ENCODE measurements at places on chromosomes 2 and 18.
A peak's percentile ranks its signal among the peaks of the same experiment; 100 is the strongest.

GRCh38 chr2:65525616-65526231 lies 93.3 kb upstream of the SPRED2 start:
- no peak overlapping the region for H3K27ac ChIP-seq
- H3K4me3 ChIP-seq, result no peak overlapping the region
- H3K36me3 ChIP-seq, result no peaks in the 10 kb centered on the region
- no peaks in the 10 kb centered on the region for H3K27me3 ChIP-seq
- DNase-seq, result no peak

DNA sequence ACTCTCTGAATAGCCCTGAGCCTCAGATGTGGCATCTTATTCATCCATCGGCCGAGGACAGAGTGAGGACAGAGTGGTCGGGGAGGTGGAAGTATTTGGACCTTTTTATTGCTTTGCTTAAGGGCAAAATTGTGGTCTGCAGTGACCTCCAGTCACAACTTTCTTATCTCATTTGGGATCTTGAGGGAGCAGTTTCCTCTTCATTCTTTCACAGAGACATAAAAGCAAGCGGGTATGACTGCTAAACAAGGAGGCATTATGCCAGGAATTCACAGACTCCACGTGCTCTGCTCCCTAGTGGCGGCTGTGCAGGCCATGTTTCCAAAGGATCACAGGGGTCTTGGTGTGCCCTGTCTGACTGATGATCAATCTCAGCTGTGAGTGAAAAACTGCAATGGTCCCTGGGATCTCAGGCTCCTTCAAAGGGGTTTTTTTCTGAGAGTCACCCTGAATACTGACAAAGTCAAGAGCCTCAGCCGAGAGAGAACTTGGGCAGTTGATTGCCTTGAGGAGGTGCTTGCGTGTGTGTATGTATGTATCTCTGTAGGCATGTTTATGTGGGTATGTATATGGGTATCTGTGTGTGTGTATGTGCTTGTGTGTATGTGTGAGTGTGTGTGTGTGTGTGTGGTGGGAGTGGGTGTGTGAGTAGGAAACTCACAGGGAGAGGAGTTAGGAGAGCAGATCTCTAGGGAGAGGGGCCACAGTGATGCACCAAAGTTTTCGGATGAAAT lies 47.7 kb downstream of the RAPGEF4 start:
- H3K27ac ChIP-seq, result no peak overlapping the region
- no peaks in the 10 kb centered on the region for H3K36me3 ChIP-seq
- DNase-seq, result no peak
- H3K4me1 ChIP-seq, result no peaks in the 10 kb centered on the region
- H3K4me3 ChIP-seq, result no peak overlapping the region

DNA sequence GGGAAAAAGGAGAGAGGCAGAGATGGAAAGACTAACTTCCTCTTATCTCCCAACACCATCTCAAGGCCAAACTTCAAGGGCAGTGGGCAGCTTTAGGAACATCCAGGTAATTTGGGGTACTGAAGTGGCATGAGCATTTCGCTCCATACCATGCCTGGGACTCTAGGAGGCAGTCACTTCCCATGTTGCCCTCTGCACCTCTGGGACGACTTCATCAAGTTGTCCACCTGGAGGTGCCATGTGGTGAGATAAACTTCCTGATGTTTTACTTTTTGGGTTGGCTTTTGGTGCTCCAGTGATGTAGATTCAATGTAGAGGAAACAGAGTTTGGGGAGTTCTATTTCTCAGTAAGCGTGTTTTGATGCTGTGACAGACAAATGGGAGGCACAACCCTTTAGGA lies 56.3 kb upstream of the UPP2 start:
- no peak overlapping the region for H3K4me3 ChIP-seq
- no peaks in the 10 kb centered on the region for H3K36me3 ChIP-seq
- peak; percentile 42 for DNase-seq
- no peak overlapping the region for H3K27ac ChIP-seq
- no peaks in the 10 kb centered on the region for H3K27me3 ChIP-seq

GRCh38 chr18:46754661-46755292 lies 2.1 kb downstream of the ST8SIA5 start:
- no peak for DNase-seq
- H3K27ac ChIP-seq, result no peak overlapping the region
- no peaks in the 10 kb centered on the region for H3K36me3 ChIP-seq
- H3K4me3 ChIP-seq, result no peak overlapping the region
- H3K27me3 ChIP-seq, result peaks cover 57% of the 10 kb centered on the region

GRCh38 chr2:46716927-46717326 lies 198.7 kb downstream of the MCFD2 start:
- H3K4me3 ChIP-seq, result no peak overlapping the region
- H3K27me3 ChIP-seq, result no peaks in the 10 kb centered on the region
- H3K36me3 ChIP-seq, result no peaks in the 10 kb centered on the region
- DNase-seq, result no peak

- no peak overlapping the region for H3K4me3 ChIP-seq
- no peak for DNase-seq
- H3K4me1 ChIP-seq, result peaks cover 8% of the 10 kb centered on the region
- H3K27me3 ChIP-seq, result no peaks in the 10 kb centered on the region
- no peak overlapping the region for H3K27ac ChIP-seq
Measured at GRCh38 chr18:76377359-76377756, 117.7 kb downstream of the ZNF516 start.

- no peak overlapping the region for H3K27ac ChIP-seq
- H3K36me3 ChIP-seq, result no peaks in the 10 kb centered on the region
- H3K4me1 ChIP-seq, result peaks cover 5% of the 10 kb centered on the region
- no peak for DNase-seq
Measured at GRCh38 chr2:170968205-170969003, 39.4 kb downstream of the GORASP2 start.

GRCh38 chr2:32825291-32825712 lies 121.5 kb upstream of the LTBP1 start:
- no peak for DNase-seq
- H3K27ac ChIP-seq, result no peak overlapping the region
- H3K4me3 ChIP-seq, result no peak overlapping the region
- H3K27me3 ChIP-seq, result no peaks in the 10 kb centered on the region
- H3K4me1 ChIP-seq, result no peaks in the 10 kb centered on the region
- no peaks in the 10 kb centered on the region for H3K36me3 ChIP-seq

GRCh38 chr18:69558052-69558451 lies 157.4 kb downstream of the DOK6 start:
- no peaks in the 10 kb centered on the region for H3K4me1 ChIP-seq
- no peaks in the 10 kb centered on the region for H3K36me3 ChIP-seq
- no peak overlapping the region for H3K4me3 ChIP-seq

DNA sequence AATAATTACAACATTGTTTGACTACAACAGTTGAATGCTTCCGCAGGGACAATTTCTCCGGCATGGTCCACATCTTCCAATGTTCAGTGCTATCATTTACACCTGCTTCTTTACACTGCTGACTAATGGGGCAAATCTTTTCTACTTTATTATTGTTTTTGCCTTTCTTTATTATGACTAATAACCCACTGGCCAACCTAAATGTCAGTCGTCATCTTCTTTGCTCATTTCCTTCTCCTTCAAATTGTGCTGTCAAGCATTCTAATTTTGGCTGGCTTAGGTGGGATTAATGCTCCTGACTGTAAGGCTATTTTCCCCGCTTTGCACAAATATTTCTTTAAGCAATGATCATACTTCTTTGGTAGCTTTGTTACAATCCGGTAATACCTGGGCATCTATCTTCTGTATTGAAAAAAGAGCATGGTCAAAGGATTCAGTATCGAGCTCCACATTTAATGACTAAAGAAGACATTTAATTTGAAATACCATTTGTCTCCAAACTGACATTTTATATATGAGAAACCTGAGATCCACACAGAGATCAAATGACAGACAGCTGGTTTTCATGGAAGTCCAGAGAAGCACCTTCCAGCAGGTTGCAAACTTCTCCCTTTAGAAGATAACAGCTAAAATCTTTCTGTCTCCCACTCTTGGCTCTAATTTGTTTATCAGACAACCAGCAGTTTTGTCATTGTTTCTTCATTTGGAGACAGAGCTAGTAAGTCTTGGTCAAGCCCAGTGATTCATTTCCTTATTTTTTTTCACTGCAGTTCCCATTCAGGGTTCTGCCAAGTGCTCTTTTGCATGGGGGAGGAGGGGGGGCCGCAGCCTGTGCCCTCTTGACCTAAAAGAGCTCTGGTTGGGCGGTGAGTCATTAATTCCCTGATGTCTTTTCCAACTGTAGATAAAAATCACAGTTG lies 132.9 kb downstream of the SOCS6 start:
- no peaks in the 10 kb centered on the region for H3K36me3 ChIP-seq
- peak; percentile 68 for DNase-seq
- peaks cover 9% of the 10 kb centered on the region for H3K4me1 ChIP-seq
- no peaks in the 10 kb centered on the region for H3K27me3 ChIP-seq
- H3K4me3 ChIP-seq, result no peak overlapping the region

GRCh38 chr18:79624356-79625170 lies 55.0 kb upstream of the CTDP1 start:
- H3K27me3 ChIP-seq, result no peaks in the 10 kb centered on the region
- H3K4me3 ChIP-seq, result no peak overlapping the region
- no peak overlapping the region for H3K27ac ChIP-seq

- no peaks in the 10 kb centered on the region for H3K27me3 ChIP-seq
- no peak for DNase-seq
- H3K4me3 ChIP-seq, result no peak overlapping the region
Measured at GRCh38 chr2:20474757-20475566, 28.1 kb downstream of the RHOB start.

DNA sequence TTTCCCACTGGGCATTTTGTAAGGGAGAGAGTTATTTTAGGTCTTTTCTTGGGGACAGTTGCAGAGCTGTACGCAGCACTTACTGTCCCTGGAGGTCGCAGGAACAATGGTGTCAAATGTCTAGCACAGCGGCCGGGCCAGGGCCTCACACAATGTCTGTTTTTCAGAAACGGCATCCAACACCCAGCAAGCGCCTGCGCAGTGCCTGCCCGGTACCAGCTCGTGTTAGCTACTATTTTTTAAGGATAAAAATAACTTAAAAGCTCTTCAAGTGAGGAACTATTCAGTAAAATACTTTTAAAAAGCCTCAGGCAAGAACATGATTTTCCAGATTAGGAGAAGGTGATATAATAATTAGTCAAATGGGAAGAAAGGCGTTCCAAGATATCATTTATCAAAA lies 90.0 kb downstream of the MBP start:
- DNase-seq, result no peak
- no peak overlapping the region for H3K4me3 ChIP-seq
- H3K27me3 ChIP-seq, result no peaks in the 10 kb centered on the region
- no peaks in the 10 kb centered on the region for H3K4me1 ChIP-seq
- H3K27ac ChIP-seq, result no peak overlapping the region
- H3K36me3 ChIP-seq, result no peaks in the 10 kb centered on the region

- peaks cover 41% of the 10 kb centered on the region for H3K4me1 ChIP-seq
- peak overlapping the region; percentile 94 for H3K27ac ChIP-seq
- DNase-seq, result peak; percentile 67
- H3K27me3 ChIP-seq, result no peaks in the 10 kb centered on the region
Measured at GRCh38 chr2:226798422-226799210, 1.0 kb downstream of the IRS1 start.

GRCh38 chr2:10465910-10466309 lies 17.8 kb upstream of the ODC1 start:
- no peak overlapping the region for H3K27ac ChIP-seq
- H3K36me3 ChIP-seq, result no peaks in the 10 kb centered on the region
- H3K27me3 ChIP-seq, result no peaks in the 10 kb centered on the region
- H3K4me1 ChIP-seq, result no peaks in the 10 kb centered on the region
- DNase-seq, result no peak

DNA sequence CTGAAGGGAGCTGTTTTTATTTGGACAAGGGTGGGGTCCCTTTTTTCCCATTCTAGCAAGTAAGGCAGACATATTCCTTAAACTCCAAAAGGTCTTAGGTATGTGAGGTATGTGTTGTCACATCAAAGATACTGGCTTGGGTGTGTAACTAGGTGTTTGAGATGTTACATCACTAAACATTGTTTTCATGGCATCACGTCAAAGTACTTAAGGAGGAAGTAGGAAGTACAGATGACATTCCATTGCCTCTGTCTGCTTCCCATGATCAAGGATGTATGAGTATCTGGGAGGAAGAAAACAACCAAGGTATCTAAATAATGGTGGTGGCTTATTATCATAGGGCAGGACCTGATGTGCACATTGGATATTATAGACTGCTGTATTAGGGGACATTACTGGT lies 39.3 kb downstream of the CD302 start:
- DNase-seq, result no peak
- no peaks in the 10 kb centered on the region for H3K4me1 ChIP-seq
- no peaks in the 10 kb centered on the region for H3K27me3 ChIP-seq

GRCh38 chr2:208654056-208654455 lies 247.5 kb downstream of the PTH2R start:
- no peaks in the 10 kb centered on the region for H3K4me1 ChIP-seq
- no peak overlapping the region for H3K4me3 ChIP-seq
- H3K27me3 ChIP-seq, result no peaks in the 10 kb centered on the region
- no peak for DNase-seq
- H3K27ac ChIP-seq, result no peak overlapping the region

- peaks cover 3% of the 10 kb centered on the region for H3K4me1 ChIP-seq
- no peak overlapping the region for H3K27ac ChIP-seq
- DNase-seq, result no peak
- no peak overlapping the region for H3K4me3 ChIP-seq
- H3K36me3 ChIP-seq, result no peaks in the 10 kb centered on the region
Measured at GRCh38 chr2:158755310-158756087, 39.6 kb upstream of the DAPL1 start.

GRCh38 chr2:239938651-239939486 lies 86.3 kb downstream of the NDUFA10 start:
- no peaks in the 10 kb centered on the region for H3K36me3 ChIP-seq
- no peak for DNase-seq
- H3K4me3 ChIP-seq, result no peak overlapping the region

GRCh38 chr2:23468474-23469141 lies 83.6 kb downstream of the KLHL29 start:
- H3K27ac ChIP-seq, result peak overlapping the region; percentile 59
- H3K4me3 ChIP-seq, result no peak overlapping the region
- no peaks in the 10 kb centered on the region for H3K36me3 ChIP-seq
- DNase-seq, result no peak
- peaks cover 7% of the 10 kb centered on the region for H3K4me1 ChIP-seq

DNA sequence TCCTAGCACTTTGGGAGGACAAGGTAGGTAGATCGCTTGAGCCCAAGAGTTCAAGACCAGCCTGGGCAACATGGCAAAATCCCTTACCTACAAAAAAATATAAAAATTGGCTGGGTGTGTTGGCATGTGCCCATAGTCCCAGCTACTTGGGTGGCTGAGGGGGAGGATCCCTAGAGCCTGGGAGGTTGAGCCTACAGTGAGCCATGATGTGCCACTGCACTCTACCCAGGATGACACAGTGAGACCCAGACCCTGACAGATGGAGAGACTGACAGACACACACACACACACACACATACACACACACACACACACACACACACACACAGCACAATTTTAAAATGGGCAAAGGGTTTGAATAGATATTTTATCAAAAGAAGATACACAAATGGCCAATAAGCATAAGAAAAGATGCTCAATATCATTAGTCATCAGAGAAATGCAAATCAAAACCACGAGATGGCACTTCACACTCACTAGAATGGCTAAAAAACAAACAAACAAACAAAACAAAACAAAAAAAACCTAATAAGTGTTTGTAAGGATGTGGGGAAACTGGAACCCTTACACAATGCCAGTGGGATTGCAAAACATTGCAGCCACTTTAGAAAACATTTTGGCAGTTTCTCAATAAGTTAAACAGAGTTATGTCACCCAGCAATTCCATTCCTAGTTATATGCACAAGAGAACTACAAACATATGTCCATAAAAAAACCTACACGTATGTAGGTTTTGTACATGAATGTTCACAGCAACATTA lies 42.3 kb downstream of the BAZ2B start:
- no peak for DNase-seq
- no peak overlapping the region for H3K27ac ChIP-seq

GRCh38 chr2:63661076-63661475 lies 72.3 kb downstream of the MDH1 start:
- H3K27me3 ChIP-seq, result no peaks in the 10 kb centered on the region
- no peak for DNase-seq
- H3K4me3 ChIP-seq, result no peak overlapping the region
- H3K4me1 ChIP-seq, result peaks cover 4% of the 10 kb centered on the region
- H3K36me3 ChIP-seq, result no peaks in the 10 kb centered on the region
- no peak overlapping the region for H3K27ac ChIP-seq
